ENCODE measurements at places on chromosomes 6 and 20.

DNA sequence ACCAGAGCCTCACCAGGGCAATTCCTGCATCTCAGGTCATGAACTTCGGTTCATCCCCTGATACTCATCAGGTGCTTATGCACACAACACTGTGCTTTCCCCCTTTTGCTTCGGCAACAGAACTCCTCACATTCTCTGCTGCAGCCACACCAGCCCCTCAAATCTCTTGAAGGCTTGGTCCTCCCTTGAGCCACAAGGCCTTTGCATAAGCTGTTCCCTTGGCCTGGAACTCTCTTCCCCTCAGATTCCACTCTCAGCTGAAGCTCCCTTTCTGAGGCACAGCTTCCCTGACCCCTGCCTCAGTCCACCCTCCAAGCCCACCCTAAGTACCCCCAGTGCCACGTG lies 76.4 kb downstream of the NOL4L start:
- no peak for DNase-seq

DNA sequence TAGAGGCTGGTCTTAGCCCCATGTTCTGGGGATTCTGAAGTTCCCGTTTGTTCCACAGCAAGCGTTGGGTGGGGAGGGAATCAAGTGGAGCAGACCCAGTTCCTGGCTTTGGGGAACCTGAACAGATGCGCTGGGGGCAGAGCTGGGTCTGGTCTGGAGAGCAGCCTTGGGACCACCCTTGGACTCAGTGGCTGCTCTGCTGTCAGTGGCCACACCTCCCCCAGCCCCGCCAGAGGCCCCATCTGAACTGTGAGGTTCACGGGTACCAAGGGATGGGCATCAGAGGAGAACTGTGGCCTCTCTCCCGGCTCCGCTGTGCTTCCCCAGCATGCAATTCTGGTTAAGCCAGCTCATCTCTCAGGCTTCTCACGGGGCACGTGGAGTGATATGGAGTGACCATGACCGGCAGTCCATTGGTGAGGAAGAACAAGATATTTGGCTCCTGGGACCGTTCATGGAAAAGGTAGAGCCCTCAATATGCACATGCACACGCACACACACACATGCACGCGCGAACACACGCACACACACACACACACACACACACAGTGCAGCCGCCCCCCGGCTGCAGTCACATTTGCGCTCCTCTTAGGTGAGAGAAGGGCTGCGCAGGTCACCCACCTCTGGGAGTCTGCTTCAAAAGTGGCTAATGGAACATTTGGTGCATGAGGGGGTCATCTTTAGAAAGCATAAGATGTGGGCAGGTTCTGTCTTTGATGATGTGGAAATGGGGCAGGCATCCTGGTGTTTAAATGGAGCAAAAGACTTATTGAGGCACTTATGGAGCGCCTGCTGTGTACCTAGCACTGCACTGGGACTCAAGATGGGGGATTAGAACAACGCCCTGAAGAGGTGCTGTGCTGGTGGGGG lies 6.0 kb downstream of the DLGAP4 start:
- no peak for DNase-seq

- DNase-seq, result no peak
Measured at GRCh38 chr6:104639668-104640067, 220.1 kb downstream of the HACE1 start.

GRCh38 chr6:137827977-137828810 lies 38.9 kb upstream of the TNFAIP3 start:
- DNase-seq, result no peak

- DNase-seq, result no peak
Measured at GRCh38 chr20:5127859-5128424, 1.1 kb downstream of the CDS2 start.

DNA sequence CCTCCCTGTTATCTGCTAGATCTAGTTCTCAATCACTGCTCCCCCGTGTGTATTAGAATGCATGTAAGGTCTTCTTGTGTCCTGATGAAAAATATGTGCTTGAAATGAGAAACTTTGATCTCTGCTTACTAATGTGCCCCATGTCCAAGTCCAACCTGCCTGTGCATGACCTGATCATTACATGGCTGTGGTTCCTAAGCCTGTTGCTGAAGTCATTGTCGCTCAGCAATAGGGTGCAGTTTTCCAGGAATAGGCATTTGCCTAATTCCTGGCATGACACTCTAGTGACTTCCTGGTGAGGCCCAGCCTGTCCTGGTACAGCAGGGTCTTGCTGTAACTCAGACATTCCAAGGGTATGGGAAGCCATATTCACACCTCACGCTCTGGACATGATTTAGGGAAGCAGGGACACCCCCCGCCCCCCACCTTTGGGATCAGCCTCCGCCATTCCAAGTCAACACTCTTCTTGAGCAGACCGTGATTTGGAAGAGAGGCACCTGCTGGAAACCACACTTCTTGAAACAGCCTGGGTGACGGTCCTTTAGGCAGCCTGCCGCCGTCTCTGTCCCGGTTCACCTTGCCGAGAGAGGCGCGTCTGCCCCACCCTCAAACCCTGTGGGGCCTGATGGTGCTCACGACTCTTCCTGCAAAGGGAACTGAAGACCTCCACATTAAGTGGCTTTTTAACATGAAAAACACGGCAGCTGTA lies 73.4 kb downstream of the PTPN1 start:
- DNase-seq, result no peak

DNA sequence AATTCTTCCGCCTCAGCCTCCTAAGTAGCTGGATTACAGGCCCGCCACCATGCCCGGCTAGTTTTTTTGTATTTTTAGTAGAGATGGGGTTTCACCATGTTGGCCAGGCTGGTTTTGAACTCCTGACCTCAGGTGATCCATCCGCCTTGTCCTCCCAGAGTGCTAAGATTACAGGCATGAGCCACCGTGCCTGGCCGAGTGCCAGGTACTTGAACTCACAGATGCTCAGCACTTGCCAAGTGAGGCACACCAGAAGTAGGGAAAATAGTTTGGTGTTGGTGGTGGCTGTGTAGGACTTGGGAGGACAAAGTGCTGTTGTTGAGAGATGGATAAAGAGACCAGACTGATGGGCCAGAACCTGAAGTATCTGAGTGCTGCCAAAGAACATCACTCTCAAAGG lies 40.0 kb upstream of the MBOAT1 start:
- DNase-seq, result no peak

DNA sequence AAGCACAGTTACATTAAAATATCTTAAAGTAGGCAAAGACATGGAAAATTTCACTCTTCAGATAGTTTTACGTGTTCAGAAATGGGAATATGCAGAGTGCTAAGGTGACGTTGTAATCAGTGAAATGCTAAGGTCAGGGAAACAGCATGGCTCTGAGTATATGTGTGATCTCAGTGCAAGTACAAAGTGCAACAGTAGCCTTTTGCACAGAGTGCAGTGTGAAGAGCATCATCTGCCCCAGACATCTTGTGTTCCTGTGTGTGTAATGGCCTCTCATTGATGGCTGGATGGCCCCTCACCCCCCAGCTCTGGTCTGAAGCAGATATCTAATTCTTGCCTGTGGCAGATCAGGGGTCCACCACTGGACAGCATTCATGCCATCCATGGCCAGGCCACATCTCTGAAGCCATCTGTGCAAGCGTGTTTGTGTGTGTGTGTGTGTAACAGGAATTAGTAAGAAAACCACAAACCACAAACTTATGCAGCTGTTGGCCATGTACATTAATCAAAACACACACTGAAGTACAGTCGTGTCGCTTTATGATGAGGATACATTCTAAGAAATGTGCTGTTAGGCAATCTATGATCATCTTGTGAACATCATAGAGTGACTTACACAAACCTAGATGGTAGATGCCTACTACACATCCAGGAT lies 165.1 kb downstream of the RALGAPA2 start:
- DNase-seq, result no peak

GRCh38 chr20:12925863-12926793 lies 82.6 kb upstream of the SPTLC3 start:
- no peak for DNase-seq

DNA sequence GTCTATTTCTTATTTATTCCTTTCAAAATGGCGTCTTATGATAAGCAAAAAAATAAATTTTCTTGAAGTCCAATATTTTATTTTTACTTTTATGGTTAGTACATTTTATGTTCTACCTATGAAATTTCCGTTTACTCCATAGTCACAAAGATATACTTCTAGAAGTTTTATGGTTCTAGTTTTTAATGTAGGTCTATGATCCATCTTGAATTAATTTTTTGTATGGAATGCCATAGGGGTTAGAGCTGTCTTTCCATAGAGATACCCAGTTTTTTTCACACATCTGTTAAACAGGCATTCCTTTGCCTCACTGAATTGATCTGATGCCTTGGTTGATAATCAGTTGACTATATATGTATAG lies 24.9 kb upstream of the ASIP start:
- DNase-seq, result no peak

DNA sequence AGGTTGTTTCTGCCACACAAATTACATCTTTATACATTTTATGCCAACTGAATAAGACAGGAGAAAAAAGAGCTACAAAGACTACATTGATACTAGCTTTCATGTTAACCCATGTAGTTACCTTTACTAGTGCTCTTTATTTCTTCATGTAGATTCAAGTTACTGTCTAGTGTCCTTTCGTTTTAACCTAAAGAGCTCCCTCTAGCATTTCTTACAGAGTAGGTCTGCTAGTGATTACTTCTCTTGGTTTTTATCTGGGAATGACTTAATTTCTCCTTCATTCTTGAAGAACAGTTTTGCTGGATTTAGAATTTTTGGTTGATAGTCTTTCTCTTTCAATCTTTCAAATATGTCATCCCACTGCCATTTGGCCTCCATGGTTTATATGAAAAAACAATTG lies 21.2 kb upstream of the NOP56 start:
- DNase-seq, result no peak

- no peak for DNase-seq
Measured at GRCh38 chr20:44739942-44740341, 5.7 kb upstream of the KCNK15 start.

DNA sequence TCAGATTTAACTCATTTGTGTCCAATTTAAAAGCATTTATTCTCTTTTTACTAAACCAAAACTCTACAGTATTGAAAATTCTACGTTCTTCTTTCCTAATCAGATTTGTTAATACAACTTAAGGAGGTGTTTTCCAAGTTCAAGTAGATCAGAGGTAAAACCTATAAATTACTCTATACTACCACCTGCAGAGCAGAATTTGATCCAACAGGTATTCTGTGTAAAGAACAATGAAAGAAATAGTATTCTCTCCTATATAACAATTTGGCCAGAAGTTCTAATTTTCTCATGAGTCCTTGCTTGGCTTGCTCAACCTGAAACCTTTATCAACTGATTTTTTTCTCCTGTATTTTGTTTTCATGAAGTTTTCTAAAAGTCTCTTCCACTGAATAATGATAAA lies 28.5 kb upstream of the DST start:
- DNase-seq, result no peak

- DNase-seq, result no peak
Measured at GRCh38 chr6:144214622-144215401, 64.5 kb downstream of the STX11 start.

DNA sequence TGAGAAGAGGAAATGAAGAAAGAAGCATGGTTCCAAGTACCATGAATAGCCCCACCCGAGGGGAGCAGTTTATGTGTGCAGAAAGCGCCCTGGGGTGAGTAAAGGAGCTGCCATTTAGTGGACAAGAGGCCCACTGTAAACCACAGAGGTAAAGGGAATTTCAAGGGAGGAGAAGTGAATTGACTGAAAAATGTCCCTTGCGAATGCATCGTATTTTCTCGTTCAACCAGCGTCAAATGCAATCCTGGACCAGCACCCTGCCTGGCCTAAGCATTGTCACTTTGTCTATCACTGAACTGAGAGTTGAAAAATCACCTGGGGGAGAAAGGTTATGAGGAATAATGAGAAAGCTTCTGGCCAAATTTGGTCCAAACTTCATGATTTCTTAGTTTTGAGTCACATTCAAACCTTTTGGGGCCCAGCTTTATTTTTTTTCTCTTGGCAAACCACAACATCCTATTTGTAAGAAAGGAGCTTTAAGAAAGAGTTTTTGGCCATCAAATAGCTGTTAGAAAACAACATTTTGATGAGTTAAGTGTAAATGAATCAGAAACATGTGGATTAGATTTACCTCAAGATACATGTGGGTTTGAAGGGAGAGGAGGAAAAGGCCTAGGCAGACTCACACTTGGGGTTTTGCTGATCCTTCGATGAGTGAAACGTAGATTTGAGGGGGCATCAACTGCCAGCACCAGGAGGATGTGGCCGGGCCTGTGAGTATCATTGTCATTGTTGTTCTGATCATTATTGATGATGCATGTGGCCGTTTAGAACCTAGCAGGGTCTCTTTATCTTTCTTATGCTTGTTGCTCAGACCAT lies 214.0 kb downstream of the CLIC5 start:
- DNase-seq, result no peak

DNA sequence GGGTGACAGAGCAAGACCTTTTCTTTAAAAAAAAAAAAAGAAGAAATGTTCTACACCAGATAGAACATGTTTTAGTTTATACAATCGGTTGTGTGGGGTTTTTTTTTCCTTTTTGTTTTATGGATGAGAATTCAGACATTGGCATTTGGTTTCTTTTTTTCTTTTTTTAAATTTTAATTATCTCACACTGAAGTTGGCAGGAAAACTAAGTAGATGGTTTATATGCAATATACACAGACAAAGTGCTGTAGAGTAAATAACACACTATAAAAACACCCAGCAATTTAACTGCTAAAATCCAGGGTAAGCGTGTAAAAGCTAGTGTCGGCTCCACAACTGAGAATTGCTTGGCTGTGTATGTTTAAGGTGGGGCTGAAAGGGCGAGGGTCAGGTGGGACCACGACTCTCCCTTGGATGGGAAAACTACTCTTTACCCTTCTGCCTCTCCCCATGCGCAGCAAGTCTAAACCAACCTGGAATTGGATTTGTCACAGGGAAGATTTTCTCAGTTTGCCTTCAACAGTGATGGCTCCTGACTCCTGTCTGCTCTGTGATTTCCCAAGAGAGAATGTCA lies 147.1 kb upstream of the MARCKS start:
- DNase-seq, result no peak

DNA sequence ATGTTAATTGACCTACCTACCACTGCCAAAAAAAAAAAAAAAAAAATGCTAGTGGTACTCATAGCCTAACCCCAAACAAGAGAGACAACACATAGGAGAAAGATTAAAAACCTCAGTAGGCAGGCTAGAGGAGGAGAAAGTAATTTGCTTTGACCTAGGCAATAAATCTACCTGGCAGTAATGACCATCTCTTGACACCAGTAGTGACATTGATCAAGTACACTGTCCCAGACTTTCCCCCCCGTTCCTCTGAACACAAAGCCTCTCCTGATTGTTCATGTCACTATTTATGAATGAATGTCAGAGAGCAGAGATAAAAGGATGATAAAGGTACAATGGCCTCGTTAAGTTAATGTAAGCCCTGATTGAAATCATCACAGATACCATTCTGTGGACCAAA lies 746.8 kb downstream of the CBLN4 start:
- DNase-seq, result no peak

- DNase-seq, result no peak
Measured at GRCh38 chr6:106913676-106914280, 60.8 kb downstream of the CD24 start.

DNA sequence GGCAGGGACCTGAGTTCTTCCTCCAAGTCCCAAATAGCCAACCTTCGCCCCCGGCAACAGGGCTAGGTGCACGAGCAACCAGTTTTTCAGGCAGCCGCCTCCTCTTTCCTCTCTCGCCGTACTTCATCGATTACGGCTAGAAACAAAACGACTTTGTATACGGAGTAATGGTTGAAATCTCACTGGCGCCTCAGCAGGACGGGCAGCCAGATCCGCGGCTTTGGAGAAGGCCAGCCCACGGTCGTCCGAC lies 333 bp upstream of the SMIM13 start:
- DNase-seq, result no peak

- DNase-seq, result no peak
Measured at GRCh38 chr6:106586815-106587415, 42.4 kb downstream of the RTN4IP1 start.

Measured in amygdala (tissue), 56 donors.